ENCODE measurements at places on chromosomes 3 and 15.

DNA sequence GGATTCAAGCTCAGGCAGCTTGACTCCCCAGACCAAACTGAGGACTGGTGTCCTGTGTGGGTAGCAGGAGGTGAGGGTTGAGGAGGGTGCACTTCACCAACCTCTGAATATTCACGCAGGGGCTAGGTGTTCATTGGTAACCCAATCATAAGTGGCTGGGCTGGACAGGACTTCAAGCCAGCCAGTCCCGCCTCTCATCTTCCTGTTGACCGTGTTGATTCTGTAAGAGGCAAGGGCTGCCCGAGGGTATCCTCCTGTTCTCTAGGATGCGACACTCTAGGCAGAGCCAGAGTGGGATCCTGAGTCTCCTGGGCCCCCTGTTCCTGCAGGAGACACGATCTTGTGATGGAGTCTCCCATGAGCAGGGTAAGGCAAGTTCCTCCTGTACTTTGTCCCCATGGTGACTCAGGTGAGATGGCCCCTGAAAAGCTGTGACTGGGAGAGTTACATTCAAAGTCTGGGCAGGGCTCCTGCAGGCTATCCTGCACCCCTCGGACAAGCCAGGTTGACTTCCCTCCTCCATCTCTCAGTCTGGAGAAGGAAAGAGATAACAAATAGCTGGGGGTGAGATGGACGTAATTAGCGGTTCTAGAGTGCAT lies 58.1 kb upstream of the POMGNT2 start:
- DNase-seq, result no peak

- DNase-seq, result no peak
Observed at GRCh38 chr3:50396502-50396901, 37.2 kb upstream of the TMEM115 start.

- DNase-seq, result no peak
Observed at GRCh38 chr3:46860810-46861604, 2.2 kb downstream of the MYL3 start.

GRCh38 chr3:113006359-113007056 lies 15.7 kb downstream of the GTPBP8 start:
- no peak for DNase-seq

GRCh38 chr3:49399461-49399860 lies 12.3 kb downstream of the RHOA start:
- DNase-seq, result no peak

Data from activated T-cell treated with anti-CD3 and anti-CD28 coated beads for 48 hours (primary cell).